CD4-positive, alpha-beta T cell treated with Interleukin-6 for 4 hours (primary cell): ENCODE measurements at places on chromosomes 16 and 17.

DNA sequence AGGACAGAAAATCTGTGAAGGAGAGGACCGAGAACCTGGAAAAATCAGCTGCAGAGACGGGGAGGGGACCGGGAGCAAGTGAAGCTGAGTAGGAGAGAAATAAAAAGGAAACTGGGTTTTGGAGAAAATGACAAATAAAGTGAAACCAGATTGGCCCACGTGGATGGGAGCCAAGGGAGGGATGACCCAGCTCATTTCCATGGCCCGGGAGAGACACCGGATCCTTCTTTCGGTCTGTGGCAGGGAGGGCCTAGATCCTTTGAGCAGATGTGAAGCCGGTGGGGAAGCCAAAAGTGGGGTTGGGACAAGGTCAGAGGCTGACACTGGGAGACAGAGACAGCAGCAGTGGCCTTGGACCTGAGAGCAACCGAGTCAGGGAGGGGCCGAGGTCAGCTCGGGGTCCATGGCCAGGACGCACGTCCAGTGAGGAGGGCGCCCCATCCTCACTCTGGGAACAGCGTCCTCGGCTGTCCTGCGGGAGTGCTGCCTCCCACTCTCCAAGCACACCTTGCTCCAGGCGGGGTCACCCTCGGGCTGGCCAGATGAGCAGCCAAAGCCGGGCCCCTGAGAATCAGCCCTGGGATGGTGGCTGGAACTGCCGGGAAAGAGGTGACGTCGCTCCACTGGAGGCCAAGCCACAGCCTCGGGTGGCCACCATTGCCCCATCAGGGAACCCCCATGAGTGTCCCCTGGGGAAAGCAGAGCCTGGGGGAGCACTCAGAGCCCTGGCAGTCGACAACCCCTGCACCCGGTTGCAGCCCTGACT is 50.8 kb upstream of the CDR2 start:
- no peak for DNase-seq

DNA sequence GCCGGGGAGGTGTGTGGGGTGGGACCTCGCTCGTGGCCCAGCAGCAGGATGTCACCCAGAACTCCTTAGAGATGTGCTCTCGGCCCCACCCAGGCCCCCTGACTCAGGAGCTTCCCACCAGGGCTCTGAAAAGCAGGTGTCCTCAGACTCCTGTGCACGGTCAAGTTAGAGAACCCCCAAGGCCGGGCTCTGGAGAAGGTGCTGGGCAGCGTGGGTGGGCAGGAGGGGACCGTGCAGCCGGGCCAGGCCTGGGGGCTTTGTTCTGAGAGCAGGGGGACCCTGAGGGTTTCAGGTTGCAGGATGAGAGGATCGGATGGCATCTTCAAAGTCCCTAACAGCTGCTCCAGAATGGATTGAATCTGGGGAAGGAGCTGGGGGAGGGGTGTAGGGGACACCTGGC is 164.4 kb upstream of the CIBAR2 start:
- no peak for DNase-seq

- no peak for DNase-seq
These were observed 2.9 kb downstream of the TK1 start for GRCh38 chr17:78183916-78184315.

- no peak for DNase-seq
These were observed 66.1 kb upstream of the SMURF2 start for GRCh38 chr17:64728041-64728695.

GRCh38 chr16:2927010-2927646 is 15.4 kb downstream of the FLYWCH1 start:
- DNase-seq, result peak; percentile 89

DNA sequence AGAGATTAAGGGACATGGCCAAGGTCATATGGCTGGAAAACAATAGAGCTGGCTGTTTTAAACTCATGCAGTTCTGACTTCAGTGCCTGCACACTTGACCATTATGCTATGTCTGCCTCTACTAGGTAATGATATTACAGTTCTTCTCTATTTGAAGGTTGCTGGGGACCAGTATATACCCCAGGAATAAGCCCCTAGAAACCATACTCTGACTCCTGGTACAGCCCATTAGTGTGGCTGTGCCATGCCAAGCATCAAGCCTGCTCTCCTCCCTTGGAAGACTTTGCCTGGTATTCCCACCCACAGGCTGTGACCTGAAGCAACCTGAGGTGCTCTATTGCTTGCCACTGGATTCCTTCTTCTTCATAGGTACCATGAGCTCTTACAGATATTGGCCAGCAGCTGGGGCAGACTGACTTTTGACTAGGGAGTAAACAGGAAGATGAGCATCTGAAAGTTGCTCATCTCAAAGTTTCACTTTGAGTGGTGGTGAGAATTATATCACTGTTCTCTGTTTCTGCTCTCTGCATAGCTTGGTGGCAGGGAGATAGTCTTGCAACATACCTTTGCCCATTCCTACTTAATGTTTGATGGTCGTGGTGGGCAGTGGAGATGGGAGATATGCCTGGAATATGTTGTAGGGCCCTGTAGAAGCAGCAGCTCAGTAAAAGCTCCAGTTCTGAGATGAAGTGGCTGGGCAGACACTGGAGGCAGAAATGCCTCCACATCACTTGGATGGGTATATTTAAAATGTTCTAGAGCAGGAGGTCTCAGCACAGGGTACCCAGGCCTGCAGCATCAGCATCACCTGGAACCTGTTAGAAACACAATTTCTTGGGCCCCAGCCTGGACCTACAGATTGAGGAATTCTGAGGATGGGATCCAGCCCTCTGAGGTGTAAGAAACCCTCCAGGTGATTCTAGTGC is 274.7 kb downstream of the HS3ST4 start:
- no peak for DNase-seq

GRCh38 chr16:48829336-48830310 is 219.6 kb upstream of the N4BP1 start:
- DNase-seq, result no peak

DNA sequence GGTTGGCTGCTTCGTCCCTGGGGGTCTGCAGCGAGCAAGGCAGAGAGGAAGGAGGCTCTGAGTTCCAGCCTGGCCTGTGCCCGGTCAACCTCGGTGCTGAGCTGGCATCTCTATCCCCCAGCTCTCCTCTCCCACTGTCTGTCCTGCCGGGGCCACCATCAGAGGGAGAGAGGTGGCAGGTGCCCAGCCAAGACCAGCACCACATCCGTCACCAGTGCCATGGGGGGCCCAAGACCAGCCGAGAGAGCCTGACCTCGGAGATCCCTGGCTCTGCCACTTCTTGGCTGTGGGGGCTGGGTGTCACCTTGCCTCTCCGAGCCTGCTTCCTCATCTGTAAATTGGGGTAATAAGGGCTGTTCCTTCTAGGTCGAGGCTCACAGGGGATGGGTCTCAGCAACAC is 560 bp upstream of the P2RX1 start:
- DNase-seq, result no peak

GRCh38 chr16:4649744-4650442 is 25.3 kb downstream of the MGRN1 start:
- peak; percentile 23 for DNase-seq

GRCh38 chr17:76120658-76121008 is 17.0 kb upstream of the EXOC7 start:
- DNase-seq, result no peak

- peak; percentile 86 for DNase-seq
These were observed 27.6 kb downstream of the STAT5B start for GRCh38 chr17:42248351-42249179.

- no peak for DNase-seq
These were observed 29.0 kb downstream of the PLCD3 start for GRCh38 chr17:45103269-45103795.

- no peak for DNase-seq
These were observed 31.5 kb upstream of the IRX6 start for GRCh38 chr16:55292491-55292890.

- no peak for DNase-seq
These were observed 1.5 kb downstream of the MRC2 start for GRCh38 chr17:62628831-62629555.

- no peak for DNase-seq
These were observed 269.8 kb downstream of the RBFOX1 start for GRCh38 chr16:7602291-7602950.

GRCh38 chr17:60749708-60750107 is 72.1 kb downstream of the BCAS3 start:
- DNase-seq, result no peak

GRCh38 chr17:31394544-31394943 is 3.1 kb downstream of the RAB11FIP4 start:
- DNase-seq, result peak; percentile 37

DNA sequence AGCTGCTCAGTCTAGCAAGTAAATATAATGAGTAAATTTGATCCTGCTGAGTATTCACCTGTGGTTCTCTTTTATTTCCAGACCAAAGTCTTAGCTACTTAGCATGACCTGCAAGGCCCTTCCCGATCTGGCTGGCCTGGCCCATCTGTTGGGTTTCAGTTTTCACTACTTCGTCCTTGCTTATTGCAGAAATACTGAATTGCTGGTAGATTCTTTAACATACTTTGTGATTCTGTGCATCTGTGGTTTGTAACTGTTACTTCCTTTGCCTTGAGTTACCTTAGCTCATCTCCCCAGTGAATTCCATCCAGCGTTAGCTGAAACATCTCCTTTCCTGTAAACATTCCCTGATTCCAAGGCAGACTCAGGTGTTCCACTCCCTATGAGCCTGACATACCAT is 131.1 kb downstream of the PHKB start:
- DNase-seq, result no peak

DNA sequence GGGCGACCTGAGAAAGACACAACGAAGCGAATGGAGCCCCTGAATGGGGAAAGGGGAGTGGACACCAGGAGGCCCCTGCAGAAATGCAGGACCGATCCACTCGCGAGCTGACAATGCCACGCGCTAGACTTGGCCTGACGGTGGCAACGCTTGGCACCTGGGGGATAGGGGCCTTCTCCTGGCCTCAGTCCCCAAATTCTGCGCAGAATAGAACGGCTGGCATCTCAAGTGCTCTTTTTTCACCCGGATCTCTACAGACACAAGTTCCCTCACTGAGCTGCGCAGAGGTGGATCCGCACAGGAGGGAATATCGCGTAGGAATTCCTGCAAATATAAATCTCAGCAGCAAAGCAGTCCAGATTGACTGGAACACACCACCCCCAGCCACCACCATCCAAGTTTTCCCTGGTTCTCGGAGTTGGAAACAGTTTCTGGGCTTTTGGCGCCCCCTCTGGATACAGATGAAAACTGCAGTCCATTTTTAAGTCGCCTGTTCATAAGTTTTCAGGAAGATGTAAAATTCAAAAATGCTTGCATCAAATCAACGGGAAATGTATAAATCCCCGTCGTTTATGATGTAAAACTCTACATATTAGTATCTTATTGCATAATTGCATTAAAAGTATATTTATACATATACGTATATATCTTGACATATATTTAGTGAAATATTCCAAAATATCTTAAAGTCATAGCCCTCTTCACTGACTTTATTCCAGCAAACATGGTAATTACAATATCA is 2.3 kb upstream of the SOX9 start:
- no peak for DNase-seq

DNA sequence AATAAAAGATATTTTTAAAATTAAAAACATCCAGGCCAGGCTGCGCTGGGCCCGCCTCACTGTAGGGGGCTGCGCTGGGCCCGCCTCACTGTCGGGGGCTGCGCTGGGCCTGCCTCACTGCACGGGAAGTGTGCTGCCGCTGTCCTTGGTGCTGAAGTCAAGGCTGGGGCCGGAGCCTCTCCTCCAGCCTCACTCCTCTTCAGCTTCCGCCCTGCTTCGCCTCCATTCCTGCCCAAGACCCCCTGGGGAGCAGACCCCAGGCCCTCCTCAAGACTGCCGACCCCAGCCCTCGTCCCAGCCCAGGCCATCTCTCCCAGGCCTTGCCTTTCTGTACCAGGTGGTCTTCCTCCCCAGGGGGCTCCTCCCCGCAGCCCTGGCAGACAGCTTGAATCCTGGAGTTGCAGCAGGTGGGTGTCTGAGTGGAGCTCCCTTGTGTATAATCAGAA is 26.2 kb downstream of the ENDOV start:
- DNase-seq, result peak; percentile 55

GRCh38 chr17:10195090-10195805 is 3.2 kb downstream of the GAS7 start:
- DNase-seq, result no peak

- DNase-seq, result no peak
These were observed 3.9 kb downstream of the TRIM25 start for GRCh38 chr17:56909742-56910508.

DNA sequence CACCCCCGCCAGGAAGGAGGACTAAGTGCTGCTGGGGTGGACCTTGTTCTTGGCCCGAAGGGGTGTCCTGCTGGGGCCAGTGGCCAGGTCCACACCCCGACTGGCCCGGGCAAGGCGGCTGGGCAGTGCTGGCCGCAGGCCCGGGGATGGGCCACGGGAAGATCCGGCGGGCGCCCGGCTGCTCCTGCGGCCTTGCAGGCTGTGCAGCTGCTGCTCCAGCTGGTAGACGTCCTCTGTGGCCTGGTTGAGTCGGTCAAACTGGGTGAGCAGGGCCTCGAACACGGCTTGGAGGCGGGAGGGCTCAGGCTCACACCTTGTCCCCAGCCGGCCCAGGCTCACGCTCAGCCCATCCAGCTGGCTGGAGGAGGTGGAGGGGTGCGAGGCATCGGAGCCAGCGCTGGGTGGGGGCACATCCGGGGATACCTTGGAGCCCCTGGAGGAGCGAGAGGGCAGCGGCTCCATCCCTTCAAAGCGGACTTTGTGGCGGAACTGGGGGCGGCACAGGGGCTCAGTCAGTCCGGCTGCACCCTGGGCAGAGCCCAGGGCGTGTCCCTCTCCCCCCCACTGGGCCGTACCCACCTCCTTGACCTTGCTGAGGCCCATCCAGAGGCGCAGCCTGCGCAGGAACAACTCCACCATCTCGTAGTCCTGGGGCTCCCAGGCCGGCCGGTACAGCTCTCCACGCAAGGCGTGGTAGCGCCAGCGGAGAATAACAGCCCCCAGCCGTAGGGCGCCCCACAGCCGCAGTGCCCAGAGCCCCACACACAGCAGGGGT is 42.1 kb downstream of the TSC2 start:
- DNase-seq, result no peak

DNA sequence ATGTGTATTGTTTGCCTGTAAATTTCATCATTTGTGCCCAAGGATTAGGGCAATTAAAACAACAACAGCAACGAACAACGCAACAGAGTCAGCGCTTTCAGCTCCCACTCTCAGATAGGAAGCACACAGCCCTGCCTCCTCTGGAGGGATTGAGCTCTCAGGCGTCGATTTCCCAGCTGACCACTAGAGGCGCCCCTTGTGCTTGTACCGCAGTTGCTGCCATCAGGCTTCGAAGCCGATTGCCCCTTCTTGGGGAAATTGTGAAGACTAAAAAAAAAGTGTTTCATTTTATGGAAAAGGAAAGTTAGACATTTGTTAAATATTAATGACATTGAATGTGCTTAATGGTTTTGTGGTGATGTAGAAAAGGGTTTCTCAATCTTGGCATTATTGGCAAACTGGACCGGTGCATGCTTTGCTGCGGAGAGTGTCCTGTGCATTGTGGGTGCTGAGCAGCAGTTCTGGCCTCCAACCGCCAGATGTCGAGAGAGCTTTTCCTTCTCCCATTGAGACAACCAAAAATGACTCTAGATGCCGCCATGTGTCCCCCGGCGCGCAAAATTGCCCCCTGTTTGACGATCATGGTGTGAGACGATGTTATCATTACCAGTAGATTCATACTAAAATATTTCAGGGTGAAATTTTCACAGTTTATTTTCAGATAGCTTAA is 650.4 kb upstream of the RBFOX1 start:
- DNase-seq, result no peak
